ENCODE measurements at places on chromosomes 7 and 10.

DNA sequence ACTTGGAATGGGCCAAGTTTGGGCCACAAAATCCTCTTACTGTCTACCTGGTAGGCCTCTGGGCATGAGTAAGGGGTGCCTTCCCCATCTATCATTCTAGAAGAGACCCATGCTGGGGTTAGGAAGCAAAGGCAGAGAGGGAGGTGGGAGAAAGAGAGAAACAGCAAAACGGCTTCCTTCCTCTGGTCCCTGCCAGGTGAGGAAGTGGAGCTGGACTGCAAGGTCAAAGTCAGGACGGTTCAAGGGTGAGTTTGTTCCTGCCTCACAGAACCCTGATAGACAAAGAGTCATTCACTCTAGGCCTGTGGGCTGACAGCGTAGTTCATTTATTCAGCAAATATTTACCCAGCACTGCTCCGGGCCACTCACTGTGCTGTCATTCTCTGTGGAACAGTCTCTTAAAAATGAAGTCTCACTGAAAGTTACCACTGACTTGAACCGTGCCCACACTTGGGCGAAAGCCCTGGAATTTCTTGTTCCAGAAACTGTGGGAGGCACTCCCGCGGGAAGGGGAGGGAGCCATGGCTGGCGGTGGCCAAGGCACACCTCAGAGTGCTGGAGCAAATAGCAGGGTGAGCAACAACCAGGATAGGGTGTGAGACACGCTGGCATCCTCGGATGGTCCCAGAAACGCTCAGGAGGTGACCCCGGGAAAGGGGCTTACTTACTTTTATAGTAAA is 26.2 kb upstream of the ECHDC3 start:
- DNase-seq: no peak

DNA sequence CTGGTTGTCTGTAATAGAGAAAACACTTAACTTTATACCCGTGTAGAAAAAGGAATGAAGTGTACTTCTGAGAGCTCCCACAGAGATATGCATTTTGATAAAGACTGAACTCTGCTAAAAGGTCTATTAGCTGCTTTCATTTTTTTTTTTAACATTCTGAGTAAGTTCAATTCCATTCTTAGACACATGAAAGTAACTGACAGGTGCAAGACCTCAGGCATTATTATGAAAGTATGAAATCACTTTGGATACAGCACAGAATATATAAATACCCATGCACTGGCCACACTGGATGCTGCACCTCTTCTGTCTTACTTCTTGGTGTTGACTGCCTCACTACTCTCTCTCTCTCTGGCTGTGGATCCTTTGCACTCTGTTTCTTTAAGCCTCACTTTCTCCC is 46.2 kb downstream of the VWDE start:
- DNase-seq: no peak

DNA sequence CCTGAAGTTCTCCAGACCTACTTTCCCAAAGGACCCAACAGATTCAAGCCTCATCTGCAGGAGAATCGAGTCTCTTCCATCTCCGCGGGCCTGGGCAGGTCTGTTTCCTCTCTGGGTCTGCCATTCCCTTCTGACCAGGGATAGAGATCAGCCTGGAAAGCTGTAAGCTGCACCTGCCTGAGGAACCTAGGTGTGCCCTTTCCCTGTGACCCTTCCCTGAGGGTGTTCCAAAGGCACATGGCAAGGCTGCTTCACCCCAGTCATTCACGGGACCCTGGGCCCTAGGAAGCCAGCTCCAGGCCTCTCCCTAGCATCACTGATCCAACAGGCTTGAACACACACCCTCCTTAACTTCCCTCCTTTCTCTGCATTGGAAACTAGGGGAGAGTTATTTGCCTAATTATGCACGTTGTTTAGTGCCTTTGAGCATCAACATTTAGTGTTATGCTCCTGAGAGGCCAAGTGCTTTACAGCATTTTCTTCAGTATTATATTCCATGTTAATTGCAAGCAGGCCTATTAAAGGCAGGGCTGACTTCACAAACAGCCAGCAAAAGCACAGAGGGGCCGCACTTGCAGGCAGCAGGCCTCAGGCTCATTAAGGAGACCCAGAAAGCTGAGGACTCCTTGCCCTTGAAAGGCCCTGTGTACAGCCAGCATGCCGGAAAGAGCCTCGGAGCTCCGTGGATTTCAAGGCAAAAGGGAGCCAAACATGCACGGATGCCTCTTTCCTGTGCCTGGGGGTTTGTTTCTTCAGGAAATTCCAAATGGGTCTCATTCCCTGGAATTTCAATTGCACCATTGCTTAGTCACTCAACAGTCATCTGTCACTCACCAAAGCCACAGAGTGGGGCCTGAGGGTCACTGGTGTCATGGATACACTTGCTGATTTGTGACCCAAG is 91.0 kb upstream of the FAM20C start:
- no peak for DNase-seq

DNA sequence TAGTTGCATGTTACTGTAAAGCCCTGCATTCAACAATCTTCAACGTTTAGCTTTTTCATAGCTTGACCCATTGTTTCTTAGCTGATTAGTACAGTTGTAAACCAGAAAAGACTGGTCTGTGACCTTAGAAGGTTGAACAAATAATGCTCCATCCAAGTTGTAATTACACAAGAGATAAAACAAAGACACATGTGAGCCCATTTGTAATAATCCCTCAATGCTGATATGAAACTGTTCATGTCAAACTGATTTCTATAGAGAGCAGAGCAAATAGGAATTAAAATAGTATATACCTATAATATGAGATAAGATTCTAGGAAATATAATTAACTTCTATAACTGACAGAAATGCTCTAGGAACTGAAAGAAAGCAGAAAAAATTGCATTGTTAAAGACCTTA is 94.7 kb upstream of the SLC25A13 start:
- DNase-seq: no peak

GRCh38 chr7:91043186-91043585 is 221.0 kb upstream of the FZD1 start:
- no peak for DNase-seq

DNA sequence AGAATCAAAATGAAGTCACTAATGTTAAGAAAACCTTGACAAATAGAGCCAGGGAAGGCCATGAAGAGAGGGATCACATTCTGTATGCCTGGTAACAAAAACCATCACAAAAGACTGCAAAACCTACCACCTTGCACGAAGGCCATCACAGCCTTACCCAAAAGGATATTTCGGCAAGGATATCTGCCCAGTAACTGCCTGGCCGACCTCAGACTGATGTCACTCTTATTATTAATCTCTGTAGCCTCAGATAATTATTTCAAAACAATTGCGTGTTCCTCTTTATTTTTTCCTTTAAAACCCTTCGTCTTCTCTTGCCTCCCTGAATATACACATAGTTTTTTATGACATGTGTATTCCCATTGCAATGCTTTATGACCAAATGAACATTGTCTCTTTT is 52.5 kb downstream of the CDC14C start:
- no peak for DNase-seq

GRCh38 chr7:88546808-88547207 is 212.7 kb upstream of the ZNF804B start:
- DNase-seq: no peak

DNA sequence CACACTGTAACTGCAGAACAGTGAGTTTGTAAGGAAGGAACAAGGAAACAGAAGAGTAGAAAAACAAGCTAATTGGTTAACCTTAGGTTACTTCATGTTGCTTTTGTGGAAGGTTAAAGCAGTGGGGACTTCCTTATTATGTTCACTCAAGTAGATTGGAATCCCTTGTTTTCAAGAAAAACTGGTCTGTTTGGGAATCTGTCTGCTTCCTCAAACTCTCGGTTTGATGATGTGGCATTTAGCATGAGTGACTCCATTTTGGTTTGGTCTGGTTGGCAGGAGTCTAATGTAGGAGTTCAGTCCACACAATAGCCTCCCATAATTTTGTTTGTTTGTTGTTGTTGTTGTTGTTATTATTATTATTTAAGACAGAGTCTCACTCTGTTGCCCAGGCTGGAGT is 3.8 kb upstream of the TRIM56 start:
- no peak for DNase-seq

- DNase-seq: no peak
These were observed 26.9 kb downstream of the HIP1 start for GRCh38 chr7:75711656-75712514.

GRCh38 chr10:120949609-120950031 is 98.5 kb downstream of the WDR11 start:
- DNase-seq: peak; percentile 22

DNA sequence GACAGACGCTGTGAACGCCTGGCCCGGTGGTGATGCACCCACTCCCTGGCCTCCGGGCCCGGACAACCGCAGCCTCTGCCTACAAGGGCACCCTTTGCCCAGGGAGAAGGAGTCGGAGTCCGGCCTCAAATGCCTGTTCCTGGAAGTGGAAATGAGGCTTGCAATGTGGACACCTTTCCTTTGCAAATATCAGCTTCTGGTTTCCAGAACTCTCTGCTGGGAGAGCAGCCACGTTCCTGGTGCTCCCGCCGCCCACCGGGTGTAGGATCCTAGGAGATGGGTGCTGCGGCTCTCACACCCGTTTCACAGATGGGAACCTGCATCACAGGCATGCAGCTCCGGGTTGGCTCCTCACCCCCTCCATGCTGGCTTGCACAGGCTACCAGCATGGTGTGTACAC is 2.9 kb downstream of the FOXL3 start:
- no peak for DNase-seq
